NCI-H524 (cell line): ENCODE measurements at places on chromosomes 16 and 17.

- DNase-seq: no peak
Measured at GRCh38 chr17:59790910-59791309, 83.5 kb downstream of the VMP1 start.

- no peak for DNase-seq
Measured at GRCh38 chr16:53629151-53629550, 74.5 kb downstream of the RPGRIP1L start.

DNA sequence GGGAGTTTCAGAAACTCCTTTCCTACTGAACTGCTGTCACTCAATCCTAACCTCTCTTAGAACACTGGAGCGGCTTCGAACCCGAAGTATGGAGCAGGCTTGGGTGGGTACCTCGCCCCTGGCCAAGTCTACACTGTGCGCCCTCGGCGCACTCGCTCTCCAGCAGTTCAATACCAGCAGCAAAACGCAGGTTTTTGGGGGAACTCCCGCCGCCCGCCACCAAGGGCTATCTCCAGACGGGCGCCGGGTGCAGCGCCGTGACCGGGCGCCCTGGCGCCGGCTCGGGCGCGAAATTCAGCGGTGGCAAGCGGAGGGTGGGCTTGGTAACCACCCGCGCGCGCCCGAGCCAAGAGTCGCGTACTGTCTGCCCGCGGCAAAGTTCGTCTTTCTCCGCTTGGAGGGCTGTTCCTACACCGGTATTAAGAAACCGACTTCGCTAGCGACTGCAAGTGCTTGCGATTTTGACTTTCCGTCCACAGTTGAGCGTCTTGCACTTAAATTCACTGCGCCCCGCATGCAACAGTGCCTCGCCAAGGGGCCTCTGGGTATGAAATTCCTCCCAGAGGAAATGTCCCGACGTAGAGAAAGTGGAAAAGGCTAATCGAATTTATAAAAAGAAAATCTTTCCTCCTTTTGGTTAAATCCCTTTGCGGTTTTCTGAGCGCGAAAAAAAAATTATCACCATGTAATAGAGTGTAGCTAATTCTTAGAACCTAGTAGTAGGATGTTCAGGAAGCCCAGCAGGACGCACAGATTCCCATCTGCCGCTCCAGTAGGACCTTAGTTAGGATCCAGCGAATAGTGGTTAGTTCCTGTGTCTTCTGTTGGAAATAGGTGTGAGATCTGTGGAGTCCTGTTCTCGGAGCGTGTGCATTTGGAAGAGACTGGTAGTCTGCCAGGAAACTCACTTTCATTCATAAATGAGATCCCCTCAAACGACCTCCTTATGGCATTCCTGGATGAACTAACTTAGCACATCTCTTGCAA, 5.0 kb upstream of the SALL1 start:
- no peak for DNase-seq

GRCh38 chr17:80961541-80962330, 29.9 kb upstream of the CHMP6 start:
- no peak for DNase-seq

DNA sequence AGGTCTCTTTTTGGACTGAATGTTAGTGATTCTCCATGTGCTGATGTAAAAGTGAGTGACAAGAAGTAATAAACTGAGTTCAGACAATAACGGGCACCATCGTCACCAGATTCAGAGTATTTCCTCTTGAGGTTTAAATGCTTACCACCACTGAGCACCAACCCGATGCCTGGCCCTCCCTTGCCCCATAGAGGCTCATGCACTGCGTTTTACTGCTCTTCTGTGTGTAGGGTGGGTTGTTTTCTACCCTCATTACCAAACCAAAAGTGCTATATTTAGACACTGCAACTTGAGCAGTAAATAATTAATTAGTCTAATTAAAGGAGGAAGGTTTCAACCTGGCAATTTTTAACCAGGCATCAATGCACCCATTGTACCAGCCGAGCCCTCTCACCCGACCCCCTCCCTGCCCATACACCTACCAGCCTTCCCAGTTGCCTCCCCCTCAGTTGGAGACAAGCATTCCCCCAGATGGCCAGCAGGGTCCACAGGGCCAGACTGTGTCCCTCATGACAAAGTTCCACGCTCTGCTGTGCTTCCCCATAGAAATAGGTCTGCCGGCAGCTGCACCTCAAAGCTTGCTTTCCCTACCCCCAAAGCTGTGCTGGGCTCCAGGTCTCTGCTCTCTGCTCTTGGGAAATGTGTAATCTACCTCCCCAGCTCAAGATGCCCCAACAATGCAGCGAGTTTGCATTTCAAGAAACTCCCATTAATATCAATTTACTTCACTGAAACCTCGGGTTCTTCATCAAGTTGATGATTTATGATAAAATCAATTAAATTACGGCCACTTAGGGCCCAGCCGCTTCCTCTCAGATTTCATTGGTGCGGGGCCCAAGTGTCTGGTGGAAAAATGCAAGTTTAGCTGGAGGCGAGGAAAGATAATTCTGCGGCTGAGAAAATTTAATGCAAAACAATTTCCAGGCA, 16.0 kb downstream of the HOXB4 start:
- no peak for DNase-seq

GRCh38 chr16:82735673-82736091, 108.9 kb downstream of the CDH13 start:
- no peak for DNase-seq

- DNase-seq: no peak
Measured at GRCh38 chr17:76451506-76451905, 1.4 kb downstream of the UBE2O start.

DNA sequence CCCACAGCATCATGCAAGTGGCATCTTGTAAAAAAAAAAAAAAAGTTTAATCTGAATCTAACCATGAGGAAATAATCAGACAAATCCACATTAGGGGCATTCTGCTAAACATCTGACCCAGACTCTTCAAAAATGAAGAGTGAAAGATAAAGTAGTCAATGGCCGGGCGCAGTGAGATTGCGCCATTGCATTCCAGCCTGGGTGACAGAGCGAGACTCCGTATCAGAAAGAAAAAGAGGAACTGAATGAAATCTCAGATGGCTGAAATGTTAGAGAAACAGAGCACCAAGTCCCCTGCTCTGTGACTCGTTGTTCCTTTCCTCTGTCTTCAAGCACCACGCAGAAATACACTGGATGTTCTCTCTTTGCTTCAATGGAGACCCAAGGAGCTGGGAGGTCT, 12.7 kb upstream of the RNF135 start:
- no peak for DNase-seq
